ENCODE measurements at places on chromosomes 3 and 15.

DNA sequence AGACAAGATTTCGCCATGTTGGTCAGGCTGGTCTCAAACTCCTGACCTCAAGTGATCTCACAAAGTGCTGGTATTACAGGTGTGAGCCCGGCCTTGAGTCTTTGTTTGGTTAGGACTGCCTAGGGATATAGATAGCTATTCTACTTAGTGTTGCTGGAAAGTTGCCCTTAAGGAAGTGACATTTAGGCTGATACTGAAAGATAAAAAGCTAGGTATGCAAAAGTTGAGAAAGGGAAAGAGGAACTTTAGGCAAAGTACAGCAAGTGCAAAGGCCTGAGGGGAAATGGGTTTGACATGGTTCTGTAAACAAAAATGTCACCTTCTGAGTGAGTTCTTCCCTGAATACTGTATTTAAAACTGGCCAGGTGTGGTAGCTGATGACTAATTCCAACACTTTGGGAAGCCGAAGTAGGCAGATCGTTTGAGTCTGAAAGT, 111.5 kb downstream of the ZNF609 start:
- no peak for DNase-seq

DNA sequence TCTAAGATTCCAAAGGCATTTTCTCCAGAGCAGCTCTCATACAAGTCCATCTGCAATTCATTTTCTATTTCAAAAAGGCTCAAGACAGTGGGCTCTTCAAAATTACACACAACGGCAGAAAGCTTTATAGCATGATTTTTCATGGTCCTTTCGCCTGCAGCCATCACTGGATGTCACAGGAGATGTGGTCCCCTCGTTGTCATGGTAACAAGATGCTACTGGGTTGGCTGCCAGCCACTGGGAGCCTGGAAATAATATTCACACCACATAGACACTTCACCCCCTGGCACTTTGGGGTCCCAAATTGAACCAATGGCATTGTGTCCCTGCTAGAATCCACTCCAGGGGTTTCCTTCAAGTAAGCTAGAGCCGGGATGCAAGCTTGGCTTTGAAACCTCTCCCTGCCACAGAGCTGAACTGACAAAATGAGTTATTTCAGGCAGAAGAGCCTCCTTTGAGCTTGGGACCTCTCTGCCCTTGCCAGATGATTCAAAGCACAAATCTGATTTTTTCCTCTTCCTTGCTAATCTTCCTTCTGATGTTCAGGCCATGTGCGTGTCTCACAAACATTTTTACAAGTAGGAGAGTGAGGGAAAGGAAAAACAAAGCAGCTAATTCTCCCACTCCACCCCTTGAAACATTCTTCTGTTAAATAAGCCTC, 512.6 kb upstream of the ADAMTS9 start:
- no peak for DNase-seq

DNA sequence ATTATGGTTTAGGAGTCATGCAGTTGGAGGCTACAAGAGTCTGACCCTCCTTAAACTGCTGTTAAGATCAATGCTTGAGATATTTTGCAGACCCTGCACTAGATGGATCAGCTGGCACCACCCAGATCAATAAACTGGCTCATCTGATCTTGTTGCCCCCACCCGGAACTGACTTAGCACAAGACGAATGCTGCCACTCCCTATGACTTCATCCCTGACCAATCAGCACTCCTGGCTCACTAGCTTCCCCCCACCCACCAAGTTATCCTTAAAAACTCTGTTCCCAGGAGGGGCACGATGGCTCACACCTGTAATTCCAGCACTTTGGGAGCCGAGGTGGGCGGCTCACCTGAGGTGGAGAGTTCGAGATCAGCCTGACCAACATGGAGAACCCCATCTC, 594.0 kb downstream of the NTRK3 start:
- DNase-seq, result no peak

DNA sequence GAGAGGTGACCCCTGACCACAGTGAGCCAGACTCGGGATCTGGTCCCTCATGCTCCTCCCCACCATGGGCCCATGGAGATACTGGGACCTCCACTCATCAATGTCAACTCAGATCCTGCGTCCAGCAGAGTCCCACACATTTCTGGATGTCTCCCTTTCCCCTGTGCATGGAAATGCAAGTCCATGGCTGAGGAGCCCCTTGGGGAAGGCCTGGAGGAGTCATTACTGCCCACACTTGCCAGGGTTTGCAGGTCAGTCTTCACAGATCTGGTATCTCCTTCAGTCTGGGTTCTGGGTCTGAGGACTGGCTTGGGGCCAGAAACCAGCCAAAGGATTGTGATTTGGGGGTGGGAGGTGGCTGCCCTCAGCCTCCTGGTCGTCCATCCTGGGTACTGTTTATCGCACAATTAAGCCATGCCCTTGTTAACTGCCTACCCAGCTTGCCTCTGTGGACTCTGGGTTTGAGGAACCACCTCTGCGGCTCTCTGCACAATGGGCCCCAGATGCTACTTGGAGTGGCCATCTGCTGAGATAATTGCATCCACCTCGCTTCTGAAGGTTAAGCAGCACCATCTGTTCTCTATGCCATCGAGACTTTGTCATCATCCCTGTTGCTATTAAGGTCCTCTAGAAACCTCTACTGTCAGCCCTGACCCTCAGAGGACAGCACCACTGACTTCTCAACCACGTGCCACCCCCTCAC, 49.9 kb upstream of the KLF13 start:
- DNase-seq, result no peak

Data from AG08395 (cell line).